ENCODE measurements at places on chromosomes 4 and X. TPM values are rescaled to one million over a fixed set of nuclear protein-coding genes. Genes with fewer than 3 reads are reported as not detected.

DNA sequence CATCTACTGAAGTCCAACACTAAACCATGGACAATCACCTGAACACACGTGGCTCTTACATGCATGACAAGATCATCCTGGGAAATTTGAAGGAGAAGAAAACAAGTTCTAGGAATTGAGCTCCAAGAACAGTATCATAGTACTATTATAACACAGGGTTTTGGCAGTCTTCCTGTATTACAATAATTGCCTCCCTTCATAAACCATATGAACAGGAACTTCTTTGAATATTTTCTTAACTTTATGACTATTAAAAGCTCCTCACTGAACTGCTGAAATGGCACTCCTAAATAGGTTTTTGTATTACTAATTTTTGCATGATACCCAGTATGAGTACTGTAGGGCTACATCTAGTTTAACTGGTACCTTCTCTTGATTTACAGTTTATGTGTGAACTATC, 130.0 kb downstream of the ZAR1 start:
- H3K36me3 ChIP-seq: peaks cover 24% of the 10 kb centered on the region
- H3K4me3 ChIP-seq: no peak overlapping the region
- no peaks in the 10 kb centered on the region for H3K27me3 ChIP-seq
- DNase-seq: no peak

DNA sequence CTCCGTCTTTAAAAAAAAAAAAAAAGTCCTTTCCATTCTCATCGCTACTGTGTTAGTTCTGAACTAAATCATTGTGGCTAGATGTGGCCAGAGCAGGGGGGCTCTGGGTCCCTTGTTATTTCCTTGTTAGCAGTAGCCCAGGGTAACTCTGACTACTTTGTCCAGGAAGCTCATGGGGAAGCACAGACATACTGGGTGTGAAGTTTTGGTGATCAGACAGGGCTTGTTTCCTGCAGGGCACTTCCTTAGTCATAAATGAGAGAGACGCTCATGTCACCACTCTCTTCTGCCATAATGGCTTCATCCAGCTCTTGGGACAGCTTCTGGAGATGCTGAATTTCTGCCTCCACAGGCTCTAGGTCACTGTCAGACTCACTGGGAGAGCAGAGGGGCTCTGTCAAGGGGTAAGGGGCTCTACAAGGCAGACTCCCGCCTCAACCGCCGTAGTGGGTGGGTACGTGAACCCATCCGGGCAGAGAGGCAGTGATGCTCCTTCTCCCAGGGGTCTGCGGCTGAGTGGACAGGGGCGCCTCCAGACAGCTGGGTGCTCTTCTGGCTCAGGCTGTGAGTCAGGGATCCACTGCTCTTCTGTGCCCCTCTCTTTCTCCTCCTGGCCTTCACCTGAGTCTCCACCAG, 12.9 kb downstream of the STIM2 start:
- H3K27me3 ChIP-seq: no peaks in the 10 kb centered on the region
- no peak for DNase-seq
- no peak overlapping the region for H3K4me3 ChIP-seq
- no peak overlapping the region for H3K27ac ChIP-seq
- H3K36me3 ChIP-seq: no peaks in the 10 kb centered on the region

DNA sequence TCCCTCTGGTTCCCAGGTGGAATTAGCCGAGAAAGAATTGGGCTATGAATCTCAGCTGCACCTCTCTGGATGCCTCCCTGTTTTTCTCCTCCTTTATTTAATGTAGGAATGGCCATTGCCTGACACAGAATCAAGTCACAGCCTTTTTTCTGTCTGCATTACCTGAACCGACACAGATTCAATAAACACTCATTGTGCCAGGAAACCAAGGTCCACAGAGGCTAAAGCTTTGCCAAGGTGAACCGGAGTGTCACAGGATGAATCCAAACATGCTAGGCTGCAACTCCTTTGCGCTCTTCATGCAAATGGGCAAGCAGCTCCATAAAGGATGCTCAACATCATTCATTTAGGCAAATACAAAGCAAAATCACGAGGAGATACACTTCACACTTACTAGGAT, 199.8 kb upstream of the AGTR2 start:
- H3K36me3 ChIP-seq: no peaks in the 10 kb centered on the region
- H3K4me1 ChIP-seq: no peaks in the 10 kb centered on the region
- H3K27me3 ChIP-seq: no peaks in the 10 kb centered on the region
- no peak overlapping the region for H3K27ac ChIP-seq
- no peak for DNase-seq
- no peak overlapping the region for H3K4me3 ChIP-seq

GRCh38 chr4:6908432-6909112, 1.1 kb upstream of the TBC1D14 start:
- H3K27ac ChIP-seq: peak overlapping the region; percentile 88
- no peaks in the 10 kb centered on the region for H3K36me3 ChIP-seq
- DNase-seq: no peak
- peak overlapping the region; percentile 94 for H3K4me3 ChIP-seq
- peaks cover 22% of the 10 kb centered on the region for H3K4me1 ChIP-seq

Gene TIGD4
- not detected for total RNA-seq

DNA sequence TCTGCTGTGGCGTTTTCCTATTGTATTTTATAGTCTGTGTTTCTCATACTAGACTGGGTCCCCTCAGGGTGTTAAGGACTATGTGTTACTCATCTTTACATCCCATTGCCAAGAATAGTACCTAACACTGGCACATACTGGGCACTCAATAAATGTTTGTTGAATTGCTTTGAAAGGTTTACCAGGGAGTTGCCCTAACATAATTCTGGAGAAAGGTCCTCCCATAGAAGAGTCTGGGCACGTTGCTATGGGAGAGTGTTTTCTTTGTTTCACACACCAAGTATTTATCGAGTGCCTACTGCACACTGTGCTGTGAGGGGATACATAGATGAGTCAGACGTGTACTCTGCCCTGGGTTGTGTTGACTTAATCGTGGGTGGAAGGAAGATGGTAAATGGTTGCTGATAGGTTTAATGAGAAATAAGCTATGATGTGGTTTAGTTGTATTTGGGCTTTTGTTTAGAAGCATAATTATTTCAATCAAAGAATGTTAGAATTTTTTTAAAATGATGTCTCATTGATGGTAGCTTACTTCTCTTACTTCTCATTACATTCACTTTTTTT, 42.9 kb downstream of the AFF1 start:
- peak overlapping the region; percentile 12 for H3K4me3 ChIP-seq
- H3K36me3 ChIP-seq: peaks cover 7% of the 10 kb centered on the region
- peak overlapping the region; percentile 70 for H3K27ac ChIP-seq
- peaks cover 38% of the 10 kb centered on the region for H3K4me1 ChIP-seq

Gene HHIP
- total RNA-seq: 0.03 TPM

DNA sequence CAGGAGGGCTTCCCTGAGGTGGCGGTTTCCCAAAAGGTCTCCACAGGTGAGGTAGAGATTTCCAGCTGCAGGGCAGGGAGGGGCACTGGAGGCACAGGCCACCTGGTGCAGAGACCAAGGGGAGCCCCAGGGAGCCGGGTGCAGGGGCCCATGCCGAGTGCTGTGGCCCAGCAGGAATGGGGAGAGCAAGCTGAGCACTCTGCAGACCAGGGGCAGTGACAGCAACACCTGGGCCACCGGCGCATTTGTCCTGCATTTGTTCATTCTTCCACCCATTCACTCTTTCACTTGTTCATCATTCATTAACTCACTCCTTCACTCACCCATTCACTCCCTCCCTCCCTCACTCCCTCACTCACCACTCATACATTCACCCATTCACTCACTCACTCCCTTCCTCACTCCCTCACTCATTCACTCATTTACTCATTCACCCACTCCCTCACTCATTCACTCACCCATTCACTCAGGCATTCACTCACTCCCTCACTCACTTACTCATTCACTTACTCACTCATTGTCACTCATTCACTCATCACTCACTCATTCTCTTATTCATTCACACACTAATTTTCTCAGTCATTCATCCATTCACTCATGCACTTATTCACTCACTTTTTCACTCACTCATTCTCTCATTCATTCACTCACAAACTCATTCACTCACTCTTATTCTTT, 16.3 kb downstream of the CPZ start:
- no peaks in the 10 kb centered on the region for H3K36me3 ChIP-seq
- no peak overlapping the region for H3K4me3 ChIP-seq
- no peaks in the 10 kb centered on the region for H3K4me1 ChIP-seq
- DNase-seq: no peak
- no peak overlapping the region for H3K27ac ChIP-seq

Gene ARAP2
- not detected for total RNA-seq

Gene NUDT11
- total RNA-seq: 4.6 TPM

GRCh38 chrX:36241397-36241796, 321.9 kb downstream of the CFAP47 start:
- no peak overlapping the region for H3K4me3 ChIP-seq
- H3K4me1 ChIP-seq: no peaks in the 10 kb centered on the region
- no peak for DNase-seq
- H3K27me3 ChIP-seq: no peaks in the 10 kb centered on the region
- H3K36me3 ChIP-seq: no peaks in the 10 kb centered on the region
- no peak overlapping the region for H3K27ac ChIP-seq
